ENCODE measurements at places on chromosomes 12 and 14.

- DNase-seq, result no peak
Measured at GRCh38 chr14:61471297-61472005, 150.1 kb downstream of the PRKCH start.

GRCh38 chr12:22443379-22444316 lies 100.7 kb downstream of the C2CD5 start:
- peak; percentile 21 for DNase-seq

- no peak for DNase-seq
Measured at GRCh38 chr12:101181776-101182175, 28.3 kb downstream of the SLC5A8 start.

DNA sequence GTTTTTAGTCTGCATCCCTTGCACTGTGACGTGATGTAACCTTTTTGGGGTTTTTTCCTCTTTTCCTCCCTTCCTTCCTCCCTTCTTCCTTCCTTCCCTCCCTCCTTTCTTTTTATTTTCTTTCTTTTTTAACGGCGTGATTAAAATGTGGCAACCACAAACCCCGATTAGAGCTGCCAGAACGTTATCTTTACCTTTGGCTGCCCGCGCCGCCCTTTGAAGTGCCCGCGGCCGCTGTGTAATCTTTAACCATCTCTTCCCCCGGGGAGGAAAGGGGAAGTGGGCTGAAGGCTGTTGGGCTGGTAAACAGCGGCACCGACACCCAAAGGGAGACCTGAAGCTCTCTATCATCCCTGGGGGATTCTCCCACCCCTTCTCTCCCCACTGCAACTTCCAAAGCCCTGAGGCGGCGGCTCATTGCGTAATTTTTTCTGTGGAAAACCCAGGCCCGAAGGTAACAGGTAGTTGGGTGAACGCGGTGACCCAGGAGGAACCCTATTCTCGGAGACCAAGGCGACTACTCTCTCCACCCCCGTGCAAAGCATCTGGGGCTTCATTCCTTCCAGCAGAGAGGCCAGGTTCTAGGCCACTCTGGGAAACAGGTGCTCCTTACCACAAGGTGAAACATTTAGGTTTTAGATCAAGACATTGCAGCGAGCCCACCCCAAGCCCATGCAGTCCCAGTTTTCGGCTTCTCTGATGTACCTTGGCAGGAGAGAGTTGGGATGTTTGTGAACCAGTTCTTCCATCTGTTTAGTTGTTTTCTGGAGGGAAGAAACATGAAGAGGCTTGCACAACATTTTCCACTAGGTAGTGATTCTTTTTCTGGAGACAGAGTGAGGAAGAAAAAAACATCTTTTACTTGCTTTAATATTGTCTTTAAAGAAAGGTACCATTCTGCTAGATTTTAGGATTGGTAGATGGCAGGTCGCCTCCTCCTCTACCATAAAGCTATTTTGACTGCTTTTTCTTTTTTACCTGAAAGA lies 1.5 kb downstream of the LGR5 start:
- DNase-seq, result no peak

DNA sequence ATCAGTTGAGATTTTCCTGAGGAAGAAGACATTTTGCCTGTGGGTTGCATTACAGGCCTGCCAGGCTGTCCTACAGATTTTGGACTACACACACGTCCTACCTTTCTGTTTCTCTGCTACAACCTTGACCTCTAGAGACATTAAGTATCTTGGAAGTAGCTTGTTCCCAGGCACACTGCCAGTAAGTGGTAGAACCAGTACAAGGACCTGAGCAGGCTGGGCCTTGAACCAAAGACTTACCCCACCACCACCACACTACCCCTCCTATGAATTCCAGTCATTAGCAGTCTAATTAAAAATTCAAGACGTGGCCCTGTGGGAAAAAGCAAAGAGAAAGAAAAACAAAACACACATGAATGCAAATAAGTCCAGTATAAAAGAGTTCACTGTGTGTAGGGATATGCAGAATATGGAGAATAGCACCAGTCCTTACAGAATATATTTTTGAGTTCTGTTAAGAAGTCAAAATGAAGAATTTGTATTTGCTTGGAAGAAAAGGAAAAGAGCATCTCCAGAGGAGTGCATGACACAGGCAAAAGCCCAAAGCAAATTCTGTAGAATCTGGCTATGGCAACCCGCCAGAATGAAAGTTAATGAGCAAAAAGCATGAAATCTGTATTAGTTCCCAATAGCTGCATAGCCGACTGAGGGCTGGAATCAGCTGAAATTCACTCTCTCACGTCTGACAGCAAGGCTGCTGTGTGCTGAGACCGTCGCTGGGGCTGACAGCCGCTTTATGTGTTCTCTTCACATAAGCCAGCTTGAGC lies 74.3 kb upstream of the ST8SIA1 start:
- no peak for DNase-seq

- no peak for DNase-seq
Measured at GRCh38 chr12:132021965-132022364, 72.2 kb downstream of the EP400 start.

DNA sequence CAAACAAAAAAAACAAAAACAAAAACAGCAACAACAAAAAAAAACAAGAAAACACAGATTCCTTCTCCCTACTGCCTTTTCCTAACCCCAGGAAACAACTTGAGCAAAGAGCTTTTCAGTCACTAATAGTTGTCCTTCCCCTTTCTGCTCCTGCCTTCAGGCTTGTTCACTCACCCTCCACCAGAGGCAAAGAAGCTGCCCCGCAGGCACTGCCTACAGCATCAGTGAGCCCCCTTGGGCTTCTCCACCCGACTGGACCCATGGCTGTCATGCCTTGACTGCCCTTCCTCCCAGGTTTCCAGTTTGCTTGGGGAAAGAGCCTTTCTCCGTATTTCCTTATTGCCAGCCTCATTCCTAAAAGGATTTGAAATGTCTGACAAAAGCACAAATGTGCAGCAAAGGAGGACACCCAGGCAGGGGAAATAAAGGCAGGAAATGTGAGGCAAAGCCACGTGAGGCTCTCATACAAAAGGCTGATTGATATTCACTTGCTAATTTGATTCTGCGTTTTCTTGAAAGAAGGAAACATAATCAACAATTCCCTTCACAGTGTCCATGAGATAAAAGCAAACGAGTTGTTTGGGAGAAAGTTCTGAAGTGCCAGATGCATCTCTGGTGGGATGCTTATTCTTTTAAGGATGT lies 85.7 kb downstream of the GPATCH2L start:
- DNase-seq, result no peak

DNA sequence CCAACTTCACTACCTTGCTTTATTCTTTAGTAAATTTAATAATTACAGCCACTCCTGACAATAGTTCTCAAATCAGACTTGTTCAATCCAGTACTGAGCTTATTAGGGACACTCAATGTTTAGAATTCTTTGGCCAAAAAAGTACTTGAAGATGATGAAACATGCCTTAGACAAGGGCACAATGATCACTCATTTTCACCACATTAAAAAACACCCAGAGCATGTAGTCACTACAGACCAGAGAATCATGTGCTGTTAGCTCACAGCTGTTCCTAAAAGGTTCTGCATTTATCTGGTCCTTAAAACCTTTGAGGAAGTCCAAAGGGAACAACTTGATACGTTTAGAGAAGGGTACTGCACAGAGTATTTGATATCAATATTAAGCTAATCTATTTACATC lies 98.7 kb downstream of the INSM2 start:
- DNase-seq, result no peak

GRCh38 chr14:83096092-83096491 lies 1562.4 kb upstream of the SEL1L start:
- DNase-seq, result no peak

DNA sequence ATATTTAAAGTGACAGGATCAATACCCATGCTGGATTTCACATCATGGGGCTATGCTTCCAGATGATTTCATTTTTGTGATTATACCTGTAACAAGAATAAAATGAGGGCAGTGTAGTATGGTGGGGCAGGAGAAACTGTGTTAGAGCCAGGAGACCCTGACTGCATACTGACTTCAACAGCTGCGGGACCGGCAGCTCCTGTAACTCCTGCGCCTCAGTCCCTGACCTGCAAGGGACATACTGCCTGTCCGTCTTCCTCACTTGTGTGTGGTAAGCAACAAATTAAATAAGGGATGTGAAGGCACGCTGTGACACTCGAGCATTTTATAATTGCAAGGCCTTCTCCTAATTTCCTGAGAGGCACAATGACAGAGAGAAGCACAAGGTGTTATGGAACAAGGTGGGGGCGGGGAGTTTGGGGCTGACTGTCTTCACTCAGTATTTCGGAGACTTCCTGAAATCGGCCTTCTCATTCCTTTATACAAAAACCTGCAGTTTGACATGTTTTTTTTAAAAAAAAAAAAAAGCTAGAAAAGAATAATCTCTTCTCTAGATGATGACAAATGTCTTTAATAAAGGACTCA lies 164.2 kb downstream of the TTC7B start:
- no peak for DNase-seq

DNA sequence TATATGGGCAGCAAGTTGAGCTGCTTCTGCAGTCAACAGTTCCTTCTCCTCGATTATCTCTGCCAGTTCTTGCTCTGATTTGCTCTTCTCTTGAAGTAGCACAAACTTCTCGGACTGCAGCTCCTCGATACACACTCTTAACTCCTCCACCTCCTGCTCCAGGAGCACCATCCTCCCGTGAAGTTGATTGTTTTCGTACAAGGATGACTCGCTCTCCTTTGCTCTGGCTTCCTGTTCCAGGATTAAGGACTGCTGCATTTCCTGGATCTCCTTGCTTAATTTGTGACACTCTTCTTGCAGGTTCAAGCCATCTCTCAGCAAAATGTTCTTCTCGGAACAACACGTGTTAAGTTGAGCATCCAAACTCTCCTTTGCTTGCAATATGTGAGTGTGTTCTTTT lies 56.2 kb upstream of the VPS33A start:
- DNase-seq, result no peak

- no peak for DNase-seq
Measured at GRCh38 chr12:8813572-8814357, 8.7 kb upstream of the A2ML1 start.

DNA sequence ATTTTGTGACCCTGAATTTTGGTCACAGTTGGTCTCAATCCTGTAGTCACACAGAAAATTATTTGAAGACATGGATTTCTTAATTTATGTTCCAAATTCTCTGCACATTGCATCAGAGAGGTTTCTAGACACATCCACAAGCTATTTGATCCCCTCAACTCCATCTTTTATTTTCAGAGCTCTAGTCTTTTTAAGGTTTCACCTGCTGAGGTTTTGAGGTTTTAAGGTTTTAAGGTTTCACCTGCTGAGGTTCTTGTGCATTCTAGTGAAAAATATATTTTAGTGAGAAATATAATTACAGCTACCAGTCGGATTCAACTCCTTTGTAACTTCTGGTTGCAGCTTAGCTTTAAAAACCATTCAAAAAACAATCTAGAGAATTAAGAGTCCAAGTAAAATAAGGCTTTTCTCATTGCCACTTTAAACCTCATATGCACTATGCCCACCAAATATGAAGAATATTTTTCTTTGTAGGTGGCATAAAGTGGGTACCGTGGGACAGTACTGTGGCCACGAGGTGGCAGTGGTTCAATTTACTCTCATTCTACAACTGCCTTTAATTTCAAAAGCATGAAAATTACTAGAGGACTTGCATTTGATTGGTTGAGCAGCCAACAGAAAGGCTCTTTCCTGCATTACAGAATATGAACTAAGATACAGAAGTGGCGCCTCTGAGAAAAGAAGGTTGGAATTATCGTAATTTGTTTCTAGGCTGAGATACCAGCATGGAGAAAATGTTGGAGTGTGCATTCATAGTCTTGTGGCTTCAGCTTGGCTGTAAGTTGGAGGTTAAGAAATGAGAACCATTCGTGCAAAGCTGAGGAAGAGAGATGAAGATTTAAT lies 366.5 kb upstream of the OR4E1 start:
- DNase-seq, result peak; percentile 32

DNA sequence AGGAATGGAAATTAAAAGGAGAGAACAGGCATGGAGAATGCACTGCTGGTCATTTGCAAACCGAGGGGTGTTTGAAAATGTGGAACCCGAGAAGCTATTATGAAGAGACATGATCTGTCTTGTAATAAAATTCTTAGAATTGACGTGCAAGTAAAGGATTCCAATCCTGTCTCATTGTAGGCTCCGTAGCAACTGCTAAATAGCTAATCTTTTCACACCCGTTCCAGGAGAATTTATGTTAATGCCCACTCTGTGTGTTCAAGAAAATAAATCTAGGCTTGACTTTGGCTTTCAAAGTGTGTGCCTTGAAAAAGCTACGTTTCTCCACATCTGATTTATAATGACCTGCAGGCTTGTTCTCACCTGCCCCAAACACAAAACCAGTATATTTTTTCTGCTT lies 380.9 kb downstream of the GLT1D1 start:
- DNase-seq, result no peak

GRCh38 chr14:51954031-51954430 lies 35.3 kb upstream of the RTRAF start:
- DNase-seq, result no peak

GRCh38 chr14:30779210-30779609 lies 95.1 kb upstream of the COCH start:
- DNase-seq, result no peak

DNA sequence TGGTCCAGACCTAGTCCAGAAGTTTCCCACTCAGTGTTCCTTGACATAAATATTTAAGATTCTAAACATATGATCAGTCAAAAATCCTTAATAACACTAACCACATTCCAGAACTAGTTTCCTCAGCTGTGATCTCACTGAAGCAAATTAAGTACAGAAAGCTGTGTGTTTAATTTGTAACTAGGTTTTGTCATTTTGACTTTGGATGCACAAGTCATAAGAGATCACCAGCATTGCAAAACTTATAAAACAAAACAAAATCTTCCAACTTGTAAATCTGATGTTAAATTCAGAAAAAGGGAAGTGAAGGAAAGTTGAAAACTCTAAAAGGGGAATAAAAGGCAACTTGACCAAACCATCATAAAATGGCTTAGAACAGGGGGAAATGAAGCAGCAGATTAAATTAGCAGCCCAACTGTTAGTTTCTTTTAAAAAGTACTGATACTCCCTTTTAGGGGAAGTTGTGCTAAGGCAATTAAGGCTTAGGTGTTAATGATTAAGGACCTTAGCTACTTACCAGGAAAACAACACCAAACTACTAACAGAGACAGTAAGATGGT lies 56.6 kb downstream of the SH2B3 start:
- DNase-seq, result no peak

DNA sequence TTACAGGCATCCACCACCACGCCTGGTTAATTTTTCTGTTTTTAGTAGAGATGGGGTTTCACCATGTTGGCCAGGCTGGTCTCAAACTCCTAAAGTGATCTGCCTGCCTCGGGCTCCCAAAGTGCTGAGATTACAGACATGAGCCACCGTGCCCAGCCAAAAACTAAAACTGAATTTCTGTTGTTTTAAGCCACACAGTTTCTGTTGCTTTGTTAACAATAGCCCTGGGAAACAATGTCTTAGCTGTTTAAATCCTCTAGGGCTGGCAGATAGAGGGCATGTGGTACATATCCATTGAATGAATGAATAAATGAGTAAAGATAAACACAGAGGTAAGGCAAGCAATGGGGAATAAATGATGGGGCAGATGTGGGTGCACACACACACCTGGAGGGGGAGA lies 8.0 kb upstream of the EIF5 start:
- no peak for DNase-seq

GRCh38 chr12:53466640-53467039 lies 14.7 kb downstream of the PCBP2 start:
- no peak for DNase-seq
